ENCODE measurements at places on chromosomes 16 and 17.

- DNase-seq = no peak
Measured at GRCh38 chr17:20982589-20983358, 60.0 kb downstream of the USP22 start.

GRCh38 chr17:81537856-81538555 is 9.8 kb downstream of the FSCN2 start:
- no peak for DNase-seq

DNA sequence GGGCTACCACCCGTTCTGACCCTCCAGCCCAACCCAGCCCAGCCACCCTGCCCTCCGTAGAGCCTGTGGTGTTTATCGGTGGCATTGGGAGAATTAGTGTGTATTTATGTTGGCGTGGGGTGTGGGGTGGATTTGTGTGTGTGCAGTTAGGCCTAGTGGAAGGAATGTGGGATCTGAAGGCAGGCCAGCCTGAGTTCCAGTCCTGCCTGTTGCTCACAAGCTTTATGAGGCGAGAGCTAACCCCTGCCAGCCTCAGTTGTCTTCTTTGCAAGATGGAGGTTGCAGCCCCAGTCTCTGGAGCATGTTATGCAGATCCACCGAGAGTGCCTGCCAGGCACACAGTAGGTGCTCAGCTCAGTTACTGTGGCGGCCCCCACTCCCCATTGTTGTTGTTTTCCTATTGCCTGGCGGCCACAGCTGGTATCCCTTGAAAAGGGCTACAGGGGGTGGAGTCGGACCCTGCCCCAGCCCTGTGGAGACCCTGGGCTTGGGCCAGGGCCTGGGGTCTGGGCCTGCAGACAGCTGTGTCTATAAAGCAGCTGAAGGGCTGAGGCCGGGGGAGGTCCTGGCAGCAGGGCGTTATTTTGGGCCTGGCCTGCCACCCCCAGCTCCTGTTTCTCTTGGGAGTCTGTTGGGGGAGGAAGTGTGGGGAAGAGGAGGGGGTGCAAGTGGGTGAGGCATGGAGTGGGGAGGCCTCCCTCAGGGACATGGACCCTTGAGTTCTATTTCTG is 5.1 kb downstream of the ERBB2 start:
- peak; percentile 64 for DNase-seq

DNA sequence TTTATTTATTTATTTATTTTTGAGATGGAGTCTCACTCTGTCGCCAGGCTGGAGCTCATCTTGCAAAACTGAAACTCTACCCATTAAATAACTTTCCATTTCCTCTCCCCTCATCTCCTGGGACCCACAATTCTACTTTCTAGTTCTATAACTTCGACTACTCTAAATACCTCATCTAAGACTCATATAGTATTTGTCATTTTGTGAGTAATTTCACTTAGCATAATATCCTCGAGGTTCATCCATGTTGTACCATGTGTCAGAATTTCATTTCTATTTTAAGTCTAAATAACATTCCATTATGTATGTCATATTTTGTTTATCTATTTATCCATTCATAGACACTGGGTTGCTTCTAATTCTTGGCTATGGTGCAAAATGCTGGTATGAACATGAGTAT is 5.1 kb upstream of the NT5M start:
- no peak for DNase-seq

Measured in fibroblast of the aortic adventitia (primary cell).